ENCODE measurements at places on chromosomes 12 and 14. TPM values are rescaled to one million over a fixed set of nuclear protein-coding genes. Genes with fewer than 3 reads are reported as not detected.

The AMN1 gene
- total RNA-seq, result 78.3 TPM

The BCL11B gene
- 48.5 TPM for total RNA-seq

The TMTC3 gene
- total RNA-seq, result 20.0 TPM

The BMP4 gene
- total RNA-seq, result not detected

The CELA1 gene
- total RNA-seq, result not detected

The CLEC4A gene
- total RNA-seq, result 3.8 TPM

The FOS gene
- 24.7 TPM for total RNA-seq

The ANO2 gene
- total RNA-seq, result 4.4 TPM

The KRT82 gene
- total RNA-seq, result not detected

The ACVR1B gene
- 50.1 TPM for total RNA-seq

The LYZ gene
- 2.2 TPM for total RNA-seq

The LGR5 gene
- total RNA-seq, result 0.31 TPM

The C1QL4 gene
- total RNA-seq, result not detected

The PPP1R36 gene
- total RNA-seq, result not detected

The EXOC3L4 gene
- total RNA-seq, result not detected

The SLC7A8 gene
- 5.0 TPM for total RNA-seq

The FAM90A1 gene
- total RNA-seq, result not detected

The PPP2R5E gene
- total RNA-seq, result 67.3 TPM

The AVPR1A gene
- 7.2 TPM for total RNA-seq

The WNT1 gene
- total RNA-seq, result not detected

The CBLN3 gene
- not detected for total RNA-seq

The REP15 gene
- total RNA-seq, result 4.7 TPM

The DLGAP5 gene
- total RNA-seq, result 6.6 TPM

The CLEC4E gene
- total RNA-seq, result not detected

The CLEC4D gene
- total RNA-seq, result not detected

The SALL2 gene
- total RNA-seq, result 14.4 TPM

The PAPLN gene
- 0.63 TPM for total RNA-seq

The PIWIL1 gene
- total RNA-seq, result not detected

The MYH6 gene
- not detected for total RNA-seq

The CCDC177 gene
- total RNA-seq, result 8.8 TPM

The GPR84 gene
- not detected for total RNA-seq

The SLC22A17 gene
- total RNA-seq, result 164 TPM

The PCED1B gene
- 1.3 TPM for total RNA-seq

The USP44 gene
- total RNA-seq, result 2.2 TPM

The CBX5 gene
- 141 TPM for total RNA-seq

The DNAH10 gene
- total RNA-seq, result 45.1 TPM

The SART3 gene
- 129 TPM for total RNA-seq

The SPX gene
- total RNA-seq, result 0.31 TPM

The SPIC gene
- total RNA-seq, result not detected

The TMEM179 gene
- 43.2 TPM for total RNA-seq

The SDS gene
- not detected for total RNA-seq

The HSPB8 gene
- 1.6 TPM for total RNA-seq

The DHRS2 gene
- total RNA-seq, result not detected

All from parietal lobe (tissue), 2 donors.